Retina (tissue), 1 donor: ENCODE measurements at places on chromosomes 1 and 21.

- DNase-seq, result no peak
These were observed 288.9 kb downstream of the KCNT2 start for GRCh38 chr1:196319301-196319700.

- DNase-seq, result no peak
These were observed 1.5 kb downstream of the ENAH start for GRCh38 chr1:225651376-225651871.

DNA sequence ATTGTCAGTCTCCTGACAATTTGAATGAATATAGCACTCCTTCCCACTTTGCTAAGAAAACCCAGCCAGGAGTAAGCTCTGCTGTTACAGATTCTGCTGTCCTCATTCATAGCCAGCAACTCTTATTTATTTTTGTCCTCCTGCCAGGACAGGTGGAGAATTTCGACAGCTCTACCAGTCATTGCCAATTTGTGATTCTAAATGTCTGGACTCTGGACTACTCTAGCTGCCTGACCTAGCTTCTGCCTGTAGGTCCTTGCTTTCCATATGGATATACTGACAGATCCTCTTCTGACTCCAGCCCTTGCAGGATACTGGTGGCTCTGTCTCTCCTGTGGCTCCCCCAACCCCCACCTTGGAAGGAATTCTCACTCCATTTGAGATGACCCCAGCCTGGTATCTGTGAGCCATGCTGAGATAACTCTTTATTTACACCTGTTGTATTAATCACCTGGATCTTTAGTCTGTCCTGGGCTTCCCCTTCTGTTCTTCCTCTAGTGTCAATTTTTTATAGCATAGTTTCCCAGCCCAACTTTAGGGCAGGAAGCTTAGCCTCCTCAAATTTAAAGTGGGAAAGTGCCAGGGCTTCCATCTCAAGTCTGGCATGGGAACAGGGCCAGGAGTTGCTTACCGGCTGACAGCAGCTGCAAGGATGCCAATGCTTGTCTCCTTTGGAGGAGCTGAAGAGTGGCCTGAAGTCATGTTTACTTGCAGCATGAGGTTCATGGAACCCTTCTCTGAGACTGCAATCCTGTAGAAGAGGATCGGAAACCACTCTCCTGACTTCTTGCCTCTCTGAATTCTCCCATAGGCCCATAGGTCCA lies 6.7 kb downstream of the PM20D1 start:
- no peak for DNase-seq

DNA sequence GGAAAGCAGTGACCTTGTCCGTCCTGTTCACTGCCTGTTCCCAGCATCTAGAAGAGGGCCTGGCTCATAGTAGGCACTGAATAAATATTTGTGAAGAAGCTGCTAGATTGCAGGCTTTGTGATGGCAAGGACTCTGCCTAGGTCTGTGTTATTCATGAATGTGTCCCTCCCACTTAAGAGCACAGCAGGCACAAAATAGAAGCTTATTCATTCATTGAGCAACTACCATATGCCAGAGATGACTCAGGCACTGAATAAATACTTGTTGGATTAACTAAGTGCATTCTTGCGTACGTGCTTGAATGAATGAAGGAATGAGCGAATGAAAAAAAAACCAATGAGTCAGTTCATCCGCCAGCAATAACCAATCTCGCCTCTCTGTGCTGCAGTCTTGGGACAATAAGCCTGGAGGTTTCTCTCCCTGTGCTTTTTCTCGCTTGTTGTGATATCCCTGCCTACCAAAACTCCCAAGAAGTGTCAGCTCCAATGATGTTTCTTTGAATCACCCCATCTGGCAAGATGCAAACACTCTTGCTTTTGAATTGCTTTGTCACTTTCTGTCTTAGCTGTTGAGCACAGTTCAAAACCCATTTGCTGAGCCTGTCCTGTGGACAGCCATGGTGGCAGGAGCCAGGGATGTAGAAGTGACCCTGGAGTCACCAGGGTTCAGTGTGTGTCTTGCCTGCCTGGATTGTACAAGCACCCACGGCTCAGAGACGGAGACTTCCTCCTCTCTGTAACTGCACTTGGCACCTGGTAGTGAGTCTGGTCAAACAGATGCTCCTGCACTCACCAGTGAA lies 143.9 kb downstream of the KAZN start:
- no peak for DNase-seq

GRCh38 chr1:35448344-35448801 lies 108.8 kb downstream of the KIAA0319L start:
- DNase-seq, result no peak

- peak; percentile 53 for DNase-seq
These were observed 20.1 kb upstream of the COL16A1 start for GRCh38 chr1:31723828-31724359.

- no peak for DNase-seq
These were observed 134.0 kb downstream of the KIF26B start for GRCh38 chr1:245288796-245289195.

DNA sequence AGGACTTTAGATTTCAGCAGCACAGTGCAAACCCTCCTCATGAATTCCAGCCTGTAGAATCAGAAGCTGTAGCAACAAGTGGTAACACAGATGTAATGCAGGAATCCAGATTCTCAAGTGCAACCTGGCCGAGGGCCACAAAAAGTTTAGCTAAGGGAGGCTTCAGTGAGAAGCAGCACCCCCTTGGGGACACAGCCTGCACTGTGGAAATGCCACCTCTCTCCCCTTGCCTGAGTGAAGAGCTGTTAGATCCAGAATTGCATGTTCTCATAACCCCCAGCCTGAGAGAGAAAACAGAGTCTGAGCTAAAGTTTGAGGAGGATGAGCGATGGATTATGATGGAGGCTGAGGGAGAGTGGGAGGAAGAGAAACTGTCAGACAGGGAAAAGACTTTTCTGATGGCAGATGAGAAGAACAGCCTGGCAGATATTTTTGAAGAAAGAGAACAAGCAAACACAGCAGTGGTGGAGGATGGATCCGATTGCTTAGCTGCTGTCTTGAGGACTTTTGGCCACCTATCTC lies 80.5 kb upstream of the BMP8A start:
- DNase-seq, result peak; percentile 37

DNA sequence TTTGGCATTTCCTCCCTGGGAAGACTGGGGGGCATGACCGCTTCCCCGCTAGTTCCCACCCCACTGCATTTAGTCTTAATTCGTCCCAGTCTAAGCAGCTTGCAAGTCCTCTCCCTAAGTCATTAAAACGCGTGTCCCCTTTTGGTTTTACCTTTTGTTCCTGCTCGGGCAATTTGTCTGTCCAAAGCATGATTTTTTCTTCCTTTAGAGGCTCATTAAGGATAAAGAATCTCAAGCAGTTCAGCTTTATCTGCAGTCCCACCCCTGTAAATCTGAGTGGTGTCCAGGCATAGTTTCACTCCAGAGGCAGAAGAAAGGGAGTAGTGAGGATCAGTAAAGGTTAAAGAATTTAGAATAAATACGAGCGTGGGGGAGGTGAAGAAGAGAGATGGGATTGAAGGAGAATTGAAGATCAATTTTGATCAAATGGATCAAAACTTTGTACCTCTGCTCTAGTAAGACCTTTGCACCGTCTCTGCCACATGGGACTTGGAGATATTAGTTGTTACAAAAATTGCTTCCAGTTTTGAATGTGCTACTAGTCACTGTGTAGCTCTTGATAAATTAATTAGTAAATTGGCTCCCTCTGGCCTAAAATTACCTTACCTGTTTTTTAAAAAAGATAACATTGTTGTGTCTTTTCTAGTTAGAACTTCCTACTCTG lies 989 bp upstream of the ETV3 start:
- DNase-seq, result no peak

GRCh38 chr1:37040773-37041172 lies 6.5 kb upstream of the GRIK3 start:
- no peak for DNase-seq

DNA sequence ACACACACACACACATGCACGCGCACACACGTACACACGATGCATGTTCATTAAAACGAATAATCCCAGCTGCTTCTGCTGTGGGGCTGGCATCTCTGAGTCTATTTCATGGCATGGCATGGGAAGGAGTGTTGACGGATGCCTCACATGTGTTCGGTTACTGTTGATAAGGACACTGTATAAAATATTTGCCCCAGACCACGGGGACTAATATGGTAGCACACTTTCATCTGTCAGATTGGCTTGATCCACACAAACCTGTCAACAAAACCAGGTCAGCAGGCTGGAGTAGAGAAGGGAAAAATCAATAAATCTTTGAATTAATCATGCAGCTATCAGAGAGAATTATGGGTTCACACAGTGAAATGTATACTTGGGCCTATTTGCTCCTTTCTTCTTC lies 171.9 kb downstream of the DSCAM start:
- DNase-seq, result peak; percentile 46

GRCh38 chr1:175297291-175297690 lies 104.7 kb upstream of the KIAA0040 start:
- no peak for DNase-seq

GRCh38 chr21:46092026-46092764 lies 5.7 kb upstream of the COL6A2 start:
- no peak for DNase-seq

GRCh38 chr1:186628910-186629309 lies 51.3 kb downstream of the PTGS2 start:
- DNase-seq, result no peak

- peak; percentile 66 for DNase-seq
These were observed 722 bp downstream of the TUT4 start for GRCh38 chr1:52552236-52552504.

DNA sequence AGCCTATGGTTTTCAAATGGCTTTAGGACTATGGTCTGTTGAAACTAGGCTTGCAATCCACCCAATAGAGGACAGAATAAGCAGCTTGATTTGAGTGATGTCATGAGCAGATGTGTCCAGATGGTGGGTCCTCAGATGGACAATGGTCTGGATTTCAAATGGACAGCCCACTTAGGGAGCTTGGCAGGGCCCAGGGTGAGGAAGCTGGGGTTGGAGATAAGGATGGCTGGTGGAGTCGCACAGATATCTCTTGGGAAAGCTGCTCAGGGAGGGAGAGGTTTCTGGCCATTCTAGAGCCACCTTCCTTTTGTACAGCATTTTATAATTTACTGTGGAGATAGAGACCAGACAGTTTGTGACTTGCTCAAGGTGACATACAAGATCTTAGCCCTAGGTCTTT lies 55.0 kb downstream of the NFASC start:
- no peak for DNase-seq

- no peak for DNase-seq
These were observed 150.7 kb upstream of the CD34 start for GRCh38 chr1:208061632-208062031.

- DNase-seq, result no peak
These were observed 40.1 kb downstream of the CHAF1B start for GRCh38 chr21:36425286-36425685.
